ENCODE measurements at places on chromosomes 7 and 10.

DNA sequence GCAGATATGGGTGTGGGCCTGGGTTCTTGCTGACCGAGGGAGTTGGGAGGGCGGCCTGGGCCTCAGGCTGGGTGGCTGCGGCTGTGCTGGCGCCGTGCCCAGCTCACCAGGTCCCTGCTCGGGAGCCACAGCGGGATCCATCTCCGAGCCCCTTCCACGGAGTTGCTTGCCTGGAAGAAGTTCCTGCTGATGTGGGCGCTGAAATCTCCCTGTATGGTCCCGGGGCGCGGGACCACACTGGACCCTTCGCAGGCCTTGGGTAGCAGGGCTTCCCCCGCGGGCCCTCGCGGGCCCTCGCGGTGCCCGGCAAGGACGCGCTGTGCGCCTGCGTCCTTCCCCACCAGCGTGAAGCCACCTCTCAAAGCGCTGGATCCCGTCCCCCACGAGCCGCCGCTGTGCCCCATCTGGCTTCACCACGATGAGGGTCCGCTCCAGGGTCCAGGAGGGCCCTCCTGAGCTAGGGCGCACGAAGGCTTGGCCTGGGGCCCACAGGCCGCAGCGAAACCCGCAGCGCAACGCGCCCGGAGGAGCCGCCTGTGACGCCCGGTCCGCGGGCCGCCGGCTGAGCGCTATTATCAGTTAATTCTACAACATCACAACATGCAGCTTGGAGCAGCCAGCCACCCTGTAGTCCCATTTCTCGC lies 31.5 kb downstream of the RAB19 start:
- no peak for DNase-seq

DNA sequence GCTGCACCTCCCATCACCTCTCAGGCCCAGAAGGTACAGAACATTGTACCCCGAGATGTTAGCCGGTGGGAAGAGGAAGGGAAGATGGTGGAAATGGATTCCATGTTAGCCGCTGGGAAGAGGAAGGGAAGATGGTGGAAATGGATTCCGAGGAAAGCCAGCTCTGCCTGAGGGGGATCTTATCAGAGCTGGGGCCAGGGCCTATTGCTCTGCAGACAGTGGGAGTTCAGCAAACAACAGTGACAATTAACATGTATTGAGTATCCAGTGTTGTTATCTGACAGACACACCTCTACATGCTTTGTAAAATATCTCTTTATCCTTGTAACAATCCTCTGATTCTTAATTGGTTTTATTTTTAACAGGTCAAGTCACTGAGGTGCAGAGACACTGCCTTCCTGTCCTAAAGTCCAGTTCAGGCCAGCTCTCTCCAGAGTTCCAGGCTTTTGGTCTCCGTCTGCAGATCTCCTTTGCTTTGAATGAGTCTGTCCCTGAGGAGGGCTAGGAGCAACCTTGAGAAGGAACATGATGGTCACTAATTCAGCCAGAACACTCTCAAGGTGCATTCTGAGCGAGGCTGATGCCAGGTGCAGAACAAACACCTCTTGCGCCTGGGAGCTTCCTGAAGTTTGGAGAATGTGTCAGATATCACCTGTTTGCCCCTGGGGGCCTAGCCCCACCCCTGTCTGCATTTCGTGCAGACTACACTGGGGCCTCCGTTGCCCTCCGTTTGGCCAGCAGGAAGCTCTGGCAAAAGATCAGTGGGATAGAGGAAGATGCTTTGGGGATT lies 82.4 kb upstream of the PODXL start:
- no peak for DNase-seq

- no peak for DNase-seq
These were observed 55.1 kb upstream of the ZPBP start for GRCh38 chr7:50147951-50148808.

DNA sequence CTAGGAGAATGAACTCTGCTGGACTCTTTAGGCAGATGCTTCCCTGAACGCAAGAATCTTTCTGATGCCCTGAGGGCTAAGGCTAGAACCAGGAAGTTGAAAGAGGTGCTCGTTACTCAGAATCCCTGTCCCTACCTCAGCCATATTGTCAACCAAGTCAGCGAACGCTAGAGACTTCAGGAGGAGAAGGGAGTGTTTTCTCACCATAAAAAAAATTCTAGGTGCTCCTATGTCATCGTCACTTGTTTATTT lies 359.4 kb downstream of the PRPF18 start:
- no peak for DNase-seq

Data from activated CD4-positive, CD25-positive, alpha-beta regulatory T cell treated with anti-CD3 and anti-CD28 coated beads, Interleukin-2, amount 50 U/mL, for 72 hours (primary cell).